AG08395 (cell line): ENCODE measurements at places on chromosomes 2 and 18.

DNA sequence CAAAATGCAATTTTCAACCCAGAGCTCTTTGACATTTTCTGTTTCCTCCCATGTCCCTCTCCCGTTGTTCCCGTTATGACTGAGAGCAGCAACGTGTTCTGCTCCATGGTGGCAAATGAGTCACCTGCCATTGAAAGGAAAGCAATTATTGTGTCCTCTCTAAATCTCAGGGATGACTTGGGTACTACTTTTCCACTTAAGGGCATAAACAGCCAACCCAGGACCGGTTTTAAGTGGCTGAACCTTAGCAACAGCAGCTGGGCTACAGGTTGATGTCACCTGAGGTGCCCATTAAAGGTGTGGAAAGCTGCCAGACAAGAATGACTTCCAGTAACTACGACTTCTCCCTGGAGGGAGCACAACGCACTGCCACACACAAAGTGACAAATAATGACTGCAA is 236.8 kb downstream of the NCKAP5 start:
- DNase-seq, result no peak

DNA sequence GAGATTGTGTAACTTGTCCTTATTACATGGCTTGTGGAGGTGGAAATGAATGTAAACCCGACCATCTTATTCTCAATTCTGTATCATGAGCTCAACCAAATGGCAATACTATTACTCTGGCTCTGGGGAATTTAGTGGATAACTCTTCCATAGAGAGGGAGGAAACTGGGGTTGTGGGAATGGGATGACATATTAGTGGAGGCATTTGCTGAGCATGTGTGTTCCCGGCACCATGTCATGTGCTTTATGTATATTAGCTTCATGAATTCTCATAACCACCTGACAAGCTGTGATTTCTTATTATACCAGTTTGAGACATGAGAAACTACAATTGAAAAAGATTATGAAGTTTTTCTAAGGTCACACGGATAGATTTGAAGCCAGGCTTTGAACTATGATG is 112.8 kb upstream of the TMEFF2 start:
- DNase-seq, result no peak

DNA sequence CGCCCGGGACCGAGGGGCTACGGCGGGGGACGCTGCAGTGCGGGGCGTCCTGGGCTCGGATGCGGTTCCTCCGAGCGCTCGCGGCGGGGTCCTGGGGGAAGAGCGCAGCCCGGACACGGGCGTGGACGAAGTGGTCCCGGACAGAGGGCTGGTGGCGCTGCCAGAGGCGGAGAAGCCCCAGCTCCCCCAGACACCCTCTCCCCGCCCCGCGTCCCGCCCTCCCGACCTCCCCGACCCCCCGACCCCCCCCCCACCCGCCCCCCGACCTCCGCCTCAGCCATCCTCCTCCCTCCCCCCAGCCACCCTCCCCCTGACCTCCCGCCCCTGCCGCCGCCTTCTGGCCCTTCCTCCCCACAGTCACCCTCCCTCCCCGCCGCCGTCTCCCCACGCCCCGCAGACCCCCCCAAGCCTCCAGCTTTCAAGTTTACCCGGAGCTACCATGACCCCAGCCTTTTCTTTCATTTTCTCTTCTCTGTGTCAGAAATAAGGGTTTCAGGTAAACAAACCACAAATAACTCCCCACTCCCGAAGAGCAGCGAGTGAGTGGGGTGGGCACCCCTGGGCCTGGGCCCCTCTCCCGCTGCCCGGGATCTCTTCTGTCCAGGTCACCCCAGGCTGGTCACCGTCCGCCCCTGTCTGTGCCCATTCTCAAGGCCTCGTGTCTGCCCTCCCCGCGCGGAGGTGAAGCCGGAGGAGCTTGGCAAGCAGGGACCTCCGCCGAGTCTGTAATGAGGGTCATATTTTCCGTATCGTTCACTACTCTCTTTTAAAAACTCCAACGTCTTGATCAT is 5.1 kb downstream of the NFATC1 start:
- no peak for DNase-seq

- DNase-seq, result peak; percentile 55
Measured at GRCh38 chr18:63788447-63789096, 13.4 kb downstream of the SERPINB7 start.

- DNase-seq, result peak; percentile 90
Measured at GRCh38 chr18:32308493-32309120, 118.8 kb downstream of the MEP1B start.

DNA sequence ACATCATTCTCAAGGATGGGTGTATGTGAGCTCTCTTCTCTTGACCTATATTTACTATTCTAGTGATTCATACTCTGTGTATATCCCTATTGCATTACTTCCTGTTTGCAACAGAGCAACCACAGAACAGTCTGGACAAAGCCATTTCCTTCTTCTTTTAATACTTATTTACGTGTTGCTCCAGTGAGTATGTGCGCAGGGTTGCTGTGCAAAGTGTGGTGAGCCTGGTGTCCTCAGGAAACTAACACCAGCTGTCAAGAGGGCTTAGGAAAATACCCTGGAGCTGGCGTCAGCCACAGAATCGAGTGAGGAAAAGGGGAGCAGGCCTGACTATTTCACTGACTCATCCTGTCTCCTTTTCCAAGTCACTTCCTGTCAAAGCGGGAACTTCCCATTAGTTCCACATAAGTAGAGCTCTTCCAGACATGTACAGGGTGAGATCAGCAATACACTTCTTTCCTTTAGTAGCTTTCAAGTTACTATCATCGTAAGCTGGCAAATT is 214.1 kb upstream of the COPS8 start:
- peak; percentile 94 for DNase-seq

DNA sequence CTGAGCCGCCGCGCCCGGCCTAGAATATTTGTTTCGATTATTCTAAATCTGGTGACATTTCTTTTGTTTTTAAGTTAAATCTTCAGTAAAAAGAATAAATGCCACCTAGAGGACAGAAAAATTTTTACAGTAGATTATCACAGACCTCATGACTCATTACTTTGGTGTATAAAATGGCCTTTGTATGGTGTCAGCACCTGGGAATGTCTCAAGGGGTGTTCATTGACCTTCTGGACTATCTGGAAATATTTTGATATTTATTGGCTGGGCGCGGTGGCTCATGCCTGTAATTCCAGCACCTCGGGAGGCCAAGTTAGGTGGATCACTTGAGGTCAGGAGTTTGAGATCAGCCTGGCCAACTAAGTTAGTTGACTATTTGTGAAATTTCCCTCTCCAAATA is 30.3 kb upstream of the SLC30A6 start:
- DNase-seq, result peak; percentile 85

DNA sequence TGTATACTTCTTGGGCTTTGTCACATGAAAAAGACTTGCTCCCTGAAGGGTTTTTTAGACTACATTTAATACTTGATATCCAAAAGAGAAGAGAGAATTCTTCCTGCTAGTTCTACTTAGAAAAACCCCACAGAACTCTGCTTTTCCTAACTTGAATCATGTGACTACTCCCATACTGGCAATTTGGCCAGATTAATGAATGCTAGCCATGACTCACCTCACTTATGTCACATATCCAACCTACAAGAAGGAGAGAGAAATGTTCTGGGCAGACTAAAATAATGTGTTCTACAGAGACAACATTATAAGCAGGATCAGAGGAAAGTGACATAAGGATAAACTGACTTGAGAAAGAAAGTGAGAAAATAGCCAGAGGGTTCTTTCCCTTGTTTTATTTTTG is 249.3 kb upstream of the GULP1 start:
- peak; percentile 41 for DNase-seq

GRCh38 chr2:59027320-59027719 is 786.2 kb upstream of the FANCL start:
- DNase-seq, result no peak

GRCh38 chr2:117330641-117331040 is 483.9 kb upstream of the DDX18 start:
- DNase-seq, result no peak

DNA sequence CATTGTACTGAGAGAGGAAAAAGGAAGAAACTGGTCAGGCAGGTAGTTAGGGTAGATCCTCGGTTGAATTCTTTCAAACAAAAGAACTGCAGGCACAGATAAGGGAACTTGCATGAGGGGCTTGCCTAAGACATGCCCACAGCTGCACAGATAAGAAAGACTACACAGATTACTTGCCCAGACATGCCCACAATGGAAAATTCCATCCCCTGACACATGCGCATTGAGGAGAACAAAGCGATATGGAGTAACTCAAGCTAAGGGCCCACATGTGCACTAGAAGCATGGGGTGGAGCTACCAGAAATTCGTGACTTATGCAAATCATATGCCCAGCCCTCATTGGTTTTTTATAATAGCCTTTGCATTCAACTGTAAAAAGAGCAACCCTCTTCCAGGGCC is 181.3 kb upstream of the ZNF521 start:
- no peak for DNase-seq

DNA sequence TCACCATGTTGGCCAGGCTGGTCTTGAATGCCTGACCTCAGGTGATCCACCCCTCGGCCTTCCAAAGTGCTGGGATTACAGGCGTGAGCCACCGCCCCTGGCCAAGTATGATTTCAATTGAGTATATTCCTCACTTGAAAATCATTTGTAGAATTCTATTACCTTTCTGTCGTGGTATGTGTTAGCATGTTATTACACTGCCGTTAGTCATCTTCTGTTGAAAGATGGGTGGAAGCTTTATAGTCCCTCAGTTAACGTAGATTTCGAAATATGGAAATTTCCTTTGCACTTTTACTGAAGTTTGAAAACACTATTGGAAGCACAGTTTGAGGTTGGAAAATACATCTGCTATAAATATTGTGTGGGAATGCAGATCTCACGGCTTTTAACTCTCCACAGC is 14.7 kb downstream of the NIFK start:
- peak; percentile 75 for DNase-seq

GRCh38 chr2:85596026-85596333 is 435 bp downstream of the RNF181 start:
- DNase-seq, result no peak

- DNase-seq, result no peak
Measured at GRCh38 chr2:186664385-186665043, 29.3 kb upstream of the FAM171B start.

DNA sequence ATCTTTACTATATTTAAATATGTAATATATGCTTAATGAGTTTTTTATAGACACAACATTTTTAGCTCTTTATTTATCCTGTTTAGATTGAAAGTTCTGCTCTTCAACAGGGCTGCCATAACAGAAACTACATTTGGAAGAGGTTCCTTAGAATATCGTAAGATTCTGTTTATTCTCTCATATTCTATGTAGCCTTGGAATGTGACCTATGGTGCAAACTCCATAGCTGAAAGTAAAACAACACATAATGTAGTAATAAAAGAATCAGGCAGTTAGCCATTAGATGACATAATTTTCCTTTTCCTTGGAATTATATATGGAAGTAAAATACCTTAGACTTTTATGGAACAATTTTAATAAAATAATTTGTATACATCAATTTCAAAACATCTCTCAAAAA is 91.3 kb downstream of the ZNF804A start:
- DNase-seq, result no peak

GRCh38 chr2:55088400-55088799 is 38.1 kb upstream of the RTN4 start:
- no peak for DNase-seq

- no peak for DNase-seq
Measured at GRCh38 chr2:212610872-212611425, 72.3 kb upstream of the ERBB4 start.

DNA sequence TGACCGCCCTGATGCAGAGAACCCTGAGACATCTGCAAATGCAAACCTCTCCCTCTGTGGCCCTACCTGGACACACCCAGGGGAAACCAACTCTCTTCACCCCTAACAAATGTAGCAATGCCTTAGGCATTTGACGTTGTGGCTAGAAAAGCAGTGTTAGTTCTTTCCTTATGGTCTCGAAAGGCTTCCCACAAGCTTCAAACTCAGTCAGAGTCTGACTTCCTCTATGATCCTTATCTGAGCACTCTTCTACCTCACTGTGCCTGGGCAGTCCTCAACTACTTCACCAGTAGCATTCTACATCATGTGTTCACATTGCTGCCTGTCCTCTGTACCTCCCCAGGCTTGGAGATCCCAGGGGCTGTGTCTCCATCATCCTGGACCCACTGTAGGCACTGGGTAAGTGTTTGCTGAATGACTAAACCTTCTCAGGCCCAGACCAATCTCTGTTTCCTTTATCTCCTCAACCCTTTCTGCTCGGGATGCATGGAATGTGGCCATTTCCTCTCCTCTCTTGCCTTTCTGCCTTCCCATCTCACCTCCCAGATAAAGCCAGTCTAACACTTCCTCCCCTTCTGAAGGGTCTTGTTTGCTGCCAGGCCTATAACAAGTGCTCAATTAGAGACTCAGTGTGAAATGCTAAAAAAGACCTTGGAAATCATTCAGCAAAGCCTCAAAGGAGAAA is 91.7 kb upstream of the ACAA2 start:
- DNase-seq, result no peak

- no peak for DNase-seq
Measured at GRCh38 chr2:67208887-67209500, 188.1 kb upstream of the ETAA1 start.

DNA sequence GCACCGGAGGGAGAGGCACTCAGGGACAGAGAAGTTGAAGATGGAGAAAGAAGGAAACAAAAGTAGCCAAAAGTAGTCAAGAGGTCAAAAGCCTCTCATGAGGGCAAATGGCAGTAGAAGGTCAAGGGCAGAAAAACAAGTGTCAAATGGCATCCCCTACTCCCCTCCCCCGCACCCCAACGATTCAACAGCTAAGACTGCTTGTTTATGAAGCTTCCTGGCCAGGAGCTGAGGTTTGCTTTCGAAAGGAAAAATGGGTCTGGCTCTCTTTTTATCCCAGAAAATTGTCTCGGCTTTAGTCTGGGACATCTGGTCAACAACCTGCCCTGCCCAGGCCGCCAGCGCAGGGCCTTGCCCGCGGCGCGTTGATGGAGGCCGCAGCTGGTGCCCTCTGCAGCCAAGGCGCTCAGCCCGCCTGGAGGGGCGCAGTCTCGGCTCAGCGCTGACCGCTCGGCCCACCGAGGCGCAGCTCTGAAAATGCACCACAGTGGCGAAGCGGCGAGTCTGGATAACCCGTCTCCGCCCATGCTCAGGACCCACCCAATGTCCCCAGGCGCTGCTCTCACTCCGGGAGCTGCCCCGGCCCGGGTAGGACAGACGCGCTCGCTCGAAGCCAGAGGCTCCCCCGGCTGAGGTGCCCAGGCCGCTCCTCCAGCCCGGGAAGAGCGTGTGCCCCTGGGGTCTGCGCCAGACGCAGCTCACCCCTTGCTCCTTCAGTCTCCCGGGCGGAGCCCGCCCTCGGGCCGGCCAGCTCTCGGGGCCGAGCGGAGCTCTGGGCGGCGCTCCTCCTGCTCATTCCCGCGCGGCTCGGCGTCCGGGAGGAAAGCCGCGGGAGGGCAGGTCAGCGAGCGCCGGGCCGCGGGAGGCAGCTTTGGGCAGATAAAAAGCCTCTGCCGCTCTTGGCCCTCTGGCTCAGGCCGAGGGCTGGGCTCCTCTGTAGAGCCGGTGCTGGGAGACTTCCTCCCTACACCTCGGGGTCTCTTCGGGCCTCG is 1.8 kb upstream of the TBR1 start:
- DNase-seq, result peak; percentile 47

DNA sequence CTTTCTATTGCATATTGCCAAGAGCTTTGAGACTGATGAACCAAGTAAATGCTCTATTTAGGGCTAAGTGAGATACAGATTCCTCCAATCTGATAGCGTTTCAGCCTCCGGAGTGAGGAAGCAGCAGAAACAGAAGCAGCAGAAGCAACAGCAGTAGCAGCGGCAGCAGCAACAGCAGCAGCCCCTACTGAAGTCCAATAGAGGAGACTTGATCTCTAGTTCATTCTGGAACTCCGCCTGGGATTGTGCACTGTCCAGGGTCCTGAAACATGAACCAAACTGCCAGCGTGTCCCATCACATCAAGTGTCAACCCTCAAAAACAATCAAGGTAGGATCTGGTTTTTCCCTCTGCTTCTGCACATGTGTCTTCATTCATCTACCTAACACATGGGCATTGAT is at the start of gene DPP10:
Gene DPP10, plus strand, starts transcription at position 132 of the 400 bp plus-strand sequence.
- DNase-seq, result no peak

GRCh38 chr18:27599202-27599829 is 414.2 kb upstream of the CHST9 start:
- peak; percentile 52 for DNase-seq
